ENCODE measurements at places on chromosomes 16 and 17.
A peak's percentile ranks its signal among the peaks of the same experiment; 100 is the strongest.

DNA sequence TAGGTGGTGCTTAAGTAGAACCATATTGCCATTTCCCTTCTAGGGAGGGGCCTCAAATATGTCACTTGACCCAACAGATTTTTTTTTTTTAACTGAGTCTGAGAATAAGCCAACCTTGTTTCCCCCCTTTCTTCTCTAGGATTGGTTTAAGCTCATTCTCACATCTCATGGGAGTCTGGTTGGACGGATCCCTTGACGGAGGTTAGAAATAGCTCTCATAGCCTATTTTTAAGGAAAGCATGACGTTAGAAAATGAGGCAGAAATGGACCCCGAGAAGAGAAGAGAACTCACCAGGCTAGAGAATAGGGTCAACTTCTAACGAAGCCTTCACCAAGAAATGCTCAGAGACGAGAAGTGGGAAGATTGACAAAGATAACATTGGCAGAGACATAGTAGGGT lies 95.1 kb upstream of the ZFHX3 start:
- no peak for DNase-seq

GRCh38 chr17:79109584-79109983 lies 35.0 kb downstream of the ENGASE start:
- DNase-seq, result no peak

GRCh38 chr16:26015776-26016175 lies 324.0 kb downstream of the HS3ST4 start:
- DNase-seq, result no peak

DNA sequence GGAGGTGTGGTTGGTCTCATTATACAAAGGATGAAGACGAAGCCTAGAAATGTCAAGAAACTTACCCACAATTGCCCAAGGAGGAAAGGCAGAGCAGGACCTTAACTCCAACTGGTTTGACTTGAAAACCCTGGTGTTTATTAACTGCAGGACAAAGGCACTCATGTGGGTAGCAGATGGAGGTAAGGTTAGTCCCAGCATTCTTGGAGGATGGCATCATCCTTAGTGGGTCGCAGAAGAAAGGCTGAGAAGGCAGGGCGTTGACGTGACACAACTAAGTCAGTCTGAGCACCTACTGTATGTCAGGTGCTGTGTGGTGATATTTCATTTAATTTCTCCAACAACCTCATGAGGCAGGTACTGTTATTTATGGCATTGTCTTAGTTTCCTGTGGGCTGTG lies 101.3 kb downstream of the HAPSTR1 start:
- no peak for DNase-seq

- DNase-seq, result peak; percentile 60
These were observed 30.0 kb upstream of the RNF43 start for GRCh38 chr17:58447039-58447975.

DNA sequence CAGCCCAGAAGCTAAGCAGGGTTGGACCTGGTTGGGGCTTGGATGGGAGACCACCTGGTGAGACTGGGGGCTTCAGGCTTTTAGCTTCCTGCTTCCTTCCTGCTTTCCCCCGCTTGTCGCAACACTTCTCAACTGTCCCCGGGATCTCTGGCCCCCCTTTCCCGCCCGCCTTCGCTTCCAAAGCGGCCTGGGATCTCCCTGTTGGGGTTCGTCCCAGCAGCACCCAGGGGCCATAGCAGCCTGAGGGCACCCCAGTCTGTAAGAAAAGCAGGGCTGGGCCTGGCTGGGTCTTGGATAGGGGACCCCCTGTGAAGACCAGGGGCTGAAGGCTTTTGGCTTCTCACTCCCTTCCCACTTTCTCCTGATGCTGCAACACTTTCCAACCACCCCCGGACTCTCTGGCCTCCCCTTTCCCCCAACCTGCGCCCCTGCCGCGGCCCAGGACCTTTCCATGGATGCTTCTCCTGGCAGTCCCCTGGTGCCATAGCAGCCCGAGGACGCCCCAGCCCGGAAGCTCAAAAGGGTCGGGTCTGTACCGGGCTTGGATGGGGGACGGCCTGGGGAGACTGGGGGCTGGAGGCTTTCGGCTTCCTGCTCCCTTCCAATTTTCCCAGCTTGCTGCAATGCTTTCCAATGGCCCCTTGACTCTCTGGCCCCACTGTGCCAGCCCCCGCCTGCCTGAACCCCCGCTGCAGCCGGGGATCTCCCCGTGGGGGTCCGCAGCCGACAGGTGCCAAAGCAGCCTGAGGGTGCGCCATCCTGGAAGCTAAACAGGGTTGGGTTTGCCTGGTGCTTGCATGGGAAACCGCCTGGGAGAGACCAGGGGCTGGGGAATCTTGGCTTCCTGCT lies 2276.2 kb downstream of the TP53TG3F start:
- DNase-seq, result no peak

DNA sequence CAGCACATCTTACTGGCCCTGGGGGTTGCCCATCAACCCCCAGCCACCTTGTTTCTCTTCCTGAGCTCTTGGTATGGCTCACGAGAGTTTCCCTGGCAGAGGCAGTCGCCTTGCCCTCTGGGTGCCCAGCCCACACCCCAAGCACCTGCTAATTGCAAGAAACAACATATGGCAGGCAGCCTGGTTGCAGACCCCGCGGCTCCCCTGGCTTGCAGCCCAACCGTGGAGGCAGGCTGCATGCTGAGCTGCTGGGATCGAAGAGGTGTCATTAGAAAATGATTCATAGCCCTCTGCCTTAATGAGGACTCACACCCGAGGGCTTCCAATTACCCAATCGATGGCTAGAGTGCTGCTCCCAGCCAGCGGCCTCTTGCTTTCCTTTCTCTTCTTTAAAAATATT lies 115.7 kb downstream of the TMEM114 start:
- DNase-seq, result no peak

DNA sequence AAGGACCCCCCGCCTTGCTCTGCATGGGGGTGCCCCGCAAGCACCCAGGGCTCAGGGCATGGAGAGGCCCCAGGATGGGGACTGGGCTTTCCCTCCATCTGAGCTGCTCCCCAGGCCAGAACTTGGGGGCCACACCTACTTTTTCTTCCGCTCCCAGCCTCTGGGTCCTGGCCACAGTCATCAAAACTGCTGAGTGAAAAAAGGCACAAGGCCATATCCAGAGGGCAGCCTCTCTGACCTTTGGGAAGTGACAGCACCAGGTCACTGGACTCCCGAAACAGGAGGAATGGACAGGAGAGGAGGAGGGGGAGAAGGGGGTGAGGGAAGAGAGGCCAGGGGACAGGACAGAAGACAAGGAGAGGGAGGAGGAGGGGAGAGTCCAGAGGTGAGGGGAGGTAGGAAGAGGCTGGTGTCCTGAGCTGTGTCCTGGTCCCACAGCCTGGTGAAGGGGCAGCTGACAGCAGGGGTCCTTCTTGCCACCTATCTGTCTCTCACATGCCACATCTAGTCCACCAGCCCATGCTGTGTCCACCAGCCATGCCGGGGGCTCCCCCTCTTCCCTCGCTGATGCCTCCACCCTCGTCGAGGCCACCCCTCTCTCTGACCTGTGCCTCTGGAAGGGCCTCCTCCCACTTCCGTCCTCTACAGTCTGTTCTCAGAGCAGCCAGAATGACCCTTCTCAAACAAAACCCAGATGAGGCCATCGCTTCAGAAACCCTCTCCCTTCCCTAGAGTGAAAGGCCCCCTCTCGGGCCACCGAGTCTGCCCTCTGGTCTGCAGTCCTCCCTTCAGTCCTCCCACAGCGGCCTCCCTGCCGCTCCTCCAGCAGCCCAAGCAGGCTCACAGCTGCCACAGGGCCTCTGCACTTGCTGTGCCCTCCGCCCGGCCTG lies 73.9 kb upstream of the TOB1 start:
- DNase-seq, result no peak

- DNase-seq, result peak; percentile 42
These were observed 5.3 kb downstream of the RNF166 start for GRCh38 chr16:88700636-88701482.

DNA sequence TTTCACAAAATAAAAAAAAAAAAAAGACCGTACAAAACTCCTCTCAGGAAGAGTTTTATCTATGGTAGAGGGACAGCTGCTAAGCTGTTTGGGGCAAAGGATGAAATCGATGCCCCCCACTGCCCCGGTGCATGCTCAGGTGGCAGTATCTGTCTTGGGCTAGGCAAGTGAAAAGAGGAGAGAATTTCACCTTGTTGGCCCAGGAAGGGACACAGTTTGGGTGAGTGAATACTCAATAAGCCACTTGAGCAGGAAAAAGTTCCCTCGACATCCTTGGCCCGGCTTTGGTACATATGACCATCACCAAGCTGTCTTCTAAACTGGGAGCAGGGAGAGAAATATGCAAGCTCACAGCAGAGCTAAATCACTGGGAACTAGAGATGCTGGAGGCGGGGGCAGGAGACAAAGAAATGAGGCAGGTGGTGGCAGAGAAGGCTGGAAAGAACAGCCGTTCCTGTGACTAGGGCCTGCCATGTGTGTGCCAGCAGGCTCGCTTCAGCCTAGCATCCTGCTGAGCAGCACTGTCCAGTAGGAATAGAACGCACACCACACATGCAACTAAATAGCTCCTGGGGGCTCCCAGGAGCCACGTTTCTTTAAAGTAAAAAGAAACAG lies 8.2 kb upstream of the EIF1 start:
- no peak for DNase-seq

GRCh38 chr16:27859020-27859419 lies 204.5 kb downstream of the GSG1L start:
- no peak for DNase-seq

GRCh38 chr17:38434178-38434665 lies 6.0 kb downstream of the ARHGAP23 start:
- DNase-seq, result no peak

DNA sequence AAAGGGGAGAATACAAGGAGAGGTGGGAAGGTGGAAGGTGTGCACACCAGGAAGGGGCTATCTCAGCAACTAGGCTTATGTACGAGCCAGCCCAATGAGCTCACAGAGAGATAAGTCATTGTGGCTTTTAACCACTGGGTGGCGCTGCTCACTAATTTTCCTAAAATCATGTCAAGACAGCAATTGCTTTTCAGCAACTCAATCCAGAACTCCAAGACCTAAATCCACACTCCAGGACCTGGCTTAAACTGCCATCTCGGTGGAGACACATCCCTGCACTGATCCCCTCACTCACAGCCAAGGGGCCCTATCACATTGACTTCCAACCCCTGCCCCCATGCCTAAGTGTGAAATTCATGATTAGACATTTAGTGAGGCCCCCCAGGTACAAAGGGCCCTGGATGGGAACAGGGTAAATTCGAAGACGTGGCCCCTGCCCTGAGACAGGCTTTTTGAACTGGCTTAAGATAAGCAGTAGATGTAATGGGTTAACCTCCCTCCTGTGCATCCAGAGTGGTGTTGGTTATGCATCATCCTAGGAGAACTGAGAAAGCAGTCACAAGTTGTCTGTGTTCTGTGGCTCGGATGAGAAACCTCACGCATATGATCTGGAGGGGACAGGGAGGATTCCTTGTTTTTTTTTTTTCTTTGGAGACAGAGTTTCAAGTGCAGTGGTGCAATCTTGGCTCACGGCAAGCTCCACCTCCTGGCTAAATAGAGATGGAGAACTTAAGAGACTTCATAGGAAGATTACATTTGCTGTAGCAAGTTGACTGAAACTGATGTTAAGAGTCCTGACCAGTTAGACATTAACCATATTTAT lies 11.5 kb downstream of the CCL16 start:
- peak; percentile 72 for DNase-seq

- DNase-seq, result no peak
These were observed 2.2 kb downstream of the MYO19 start for GRCh38 chr17:36532435-36532975.
